Cardiac fibroblast (primary cell): ENCODE measurements at places on chromosomes 7 and 10.

GRCh38 chr10:96918214-96919002 lies 86.3 kb downstream of the LCOR start:
- DNase-seq: no peak

DNA sequence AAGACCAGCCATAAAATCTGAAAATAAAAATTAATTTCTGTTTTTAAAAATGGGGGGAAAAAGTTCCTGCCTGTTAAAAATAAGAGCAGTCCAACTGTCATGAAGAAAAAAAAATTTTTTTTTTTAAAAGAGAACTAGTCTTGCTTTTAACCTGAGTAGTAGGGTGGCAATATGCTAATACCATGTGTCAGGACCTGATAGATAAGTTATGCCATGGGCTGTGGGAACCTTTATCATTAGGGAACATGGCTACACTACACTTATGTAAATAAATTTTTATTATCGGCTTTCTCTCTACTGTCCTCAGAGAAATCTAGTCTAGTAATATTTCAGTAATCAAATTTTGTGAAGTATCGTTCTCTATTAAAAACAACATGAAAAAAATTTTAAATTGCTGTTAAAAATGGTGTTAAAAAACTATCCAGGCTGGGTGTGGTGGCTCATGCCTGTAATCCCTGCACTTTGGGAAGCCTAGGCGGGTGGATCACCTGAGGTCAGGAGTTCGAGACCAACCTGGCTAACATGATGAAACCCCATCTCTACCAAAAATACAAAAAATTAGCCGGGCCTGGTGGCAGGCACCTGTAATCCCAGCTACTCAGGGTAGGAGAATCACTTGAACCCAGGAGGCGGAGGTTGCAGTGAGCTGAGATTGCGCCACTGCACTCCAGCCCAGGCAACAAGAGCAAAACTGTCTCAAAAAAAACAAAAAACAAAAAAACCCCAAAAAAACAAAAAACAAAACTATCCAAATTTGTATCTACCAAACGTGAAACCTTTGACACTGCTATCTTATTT lies 20.7 kb downstream of the NT5C3A start:
- DNase-seq: no peak

DNA sequence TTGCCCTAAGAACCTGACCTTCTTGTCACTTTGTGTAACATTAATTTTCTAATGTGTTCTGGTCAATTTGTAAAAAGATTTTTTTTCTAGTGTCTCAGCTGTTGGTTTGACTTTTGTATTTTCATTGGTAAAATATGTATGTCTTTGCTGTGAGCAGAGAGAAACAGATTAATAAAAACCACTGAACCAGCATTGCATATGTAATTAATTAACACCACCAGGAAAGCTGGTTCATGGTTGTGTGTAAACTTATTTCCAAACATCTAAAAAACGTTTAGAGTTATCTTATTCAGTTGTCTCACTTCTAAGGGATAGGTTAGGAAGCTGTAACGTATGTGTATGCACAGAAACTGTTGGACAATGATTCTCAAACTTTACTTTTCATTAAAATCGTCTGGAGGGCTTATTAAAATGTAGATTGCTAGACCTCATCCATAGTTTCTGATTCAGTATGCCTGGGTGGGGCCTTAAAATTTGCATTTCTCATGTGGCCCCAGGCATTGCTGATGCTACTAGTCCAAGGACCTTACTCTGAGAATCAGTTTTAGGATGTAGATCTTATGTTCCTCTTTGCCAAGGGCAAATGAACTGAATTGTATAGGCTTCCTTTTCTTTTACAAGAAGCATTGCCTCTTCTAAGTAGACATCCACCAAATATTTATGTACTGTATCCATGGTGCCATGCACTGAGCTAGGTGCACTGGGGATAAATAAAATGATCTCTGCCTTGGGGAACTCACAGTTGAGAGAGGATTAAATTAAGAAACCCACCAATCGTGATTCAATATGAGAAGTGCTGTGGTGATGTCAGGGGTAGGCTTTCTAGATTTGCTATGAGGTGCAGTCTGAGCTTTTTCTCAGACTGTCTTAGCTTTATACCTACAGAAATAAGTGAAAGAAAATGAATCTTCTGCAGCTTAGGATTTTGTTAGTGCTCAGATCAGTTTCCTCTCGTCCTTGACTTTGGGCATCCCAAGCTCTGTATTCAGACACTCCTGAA lies 98.7 kb downstream of the AUTS2 start:
- DNase-seq: no peak

GRCh38 chr7:5477723-5478531 lies 54.3 kb upstream of the TNRC18 start:
- DNase-seq: no peak

- DNase-seq: no peak
Measured at GRCh38 chr10:81013771-81014170, 476.1 kb downstream of the SH2D4B start.

GRCh38 chr7:116576350-116577319 lies 51.8 kb downstream of the CAV1 start:
- peak; percentile 89 for DNase-seq

DNA sequence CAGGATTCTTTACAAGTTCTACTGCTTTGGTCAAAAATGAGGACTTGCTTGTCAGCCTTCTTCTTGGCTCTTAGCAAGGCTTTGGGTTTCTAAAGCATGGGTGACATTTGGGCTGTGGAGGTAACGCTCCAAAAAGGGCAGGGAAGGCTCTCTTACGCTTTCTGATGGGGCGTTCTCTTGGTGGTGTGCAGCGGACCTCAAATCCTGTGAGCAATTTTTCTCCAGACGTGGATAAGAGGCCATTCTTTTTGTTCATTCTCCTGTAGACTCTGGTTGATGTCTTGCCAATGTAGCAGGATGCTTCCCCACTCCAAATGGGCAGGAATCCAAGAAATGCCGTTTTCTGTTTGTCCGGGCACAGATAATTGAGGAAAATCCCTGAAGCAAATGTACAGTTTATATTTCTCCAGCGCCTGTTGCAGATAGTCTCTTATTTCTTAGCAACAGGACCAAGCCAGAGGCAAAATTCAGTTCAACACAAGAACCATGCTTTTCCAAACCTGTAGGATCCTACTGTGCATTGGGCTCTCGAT lies 138.4 kb upstream of the NFE2L3 start:
- DNase-seq: no peak

GRCh38 chr10:69241575-69241974 lies 21.4 kb downstream of the HKDC1 start:
- DNase-seq: peak; percentile 64

DNA sequence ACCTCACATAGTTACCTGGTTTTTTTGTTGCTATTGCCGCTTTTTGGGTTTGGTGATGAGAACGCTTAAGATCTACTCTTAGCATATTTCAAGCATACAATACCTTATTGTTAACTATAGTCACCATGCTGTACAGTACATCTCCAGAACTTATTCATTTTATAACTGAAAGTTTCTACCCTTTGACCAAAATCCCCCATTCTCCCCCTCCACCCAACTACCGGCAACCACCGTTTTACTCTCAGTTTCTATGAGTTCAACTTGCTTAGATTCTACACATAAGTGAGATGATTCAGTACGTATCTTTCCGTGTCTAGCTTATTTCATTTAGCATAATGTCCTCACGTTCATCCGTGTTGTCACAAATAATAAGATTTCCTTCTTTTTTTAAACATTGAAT lies 86.7 kb upstream of the IL6 start:
- no peak for DNase-seq

GRCh38 chr10:86665218-86665607 lies 3.1 kb upstream of the LDB3 start:
- no peak for DNase-seq

- DNase-seq: peak; percentile 82
Measured at GRCh38 chr10:68208424-68209042, 23.4 kb downstream of the ATOH7 start.

DNA sequence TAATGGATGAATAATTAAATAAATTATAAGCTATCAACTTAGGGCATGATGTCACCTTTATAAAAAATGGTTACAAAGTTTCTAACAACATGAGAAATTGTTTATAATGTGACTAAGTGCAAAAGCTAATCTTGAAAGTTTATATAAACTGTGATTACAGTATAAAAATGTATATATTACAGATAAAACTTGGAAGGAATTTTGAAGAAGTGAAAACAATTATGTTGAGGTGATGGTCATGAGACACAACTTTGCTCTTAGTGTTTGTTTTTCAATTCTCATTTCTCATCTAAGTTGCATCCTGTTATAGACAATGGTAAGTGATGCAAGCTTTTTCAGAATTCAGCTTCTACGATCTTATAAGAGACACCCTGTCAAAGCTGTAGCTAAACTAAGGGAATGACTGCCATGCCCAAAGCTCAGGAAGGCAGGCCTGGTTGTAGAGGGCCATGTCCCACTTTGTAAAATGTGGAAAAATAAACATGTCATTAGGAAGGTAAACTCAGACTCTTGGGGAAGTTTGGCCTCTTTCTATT lies 23.9 kb downstream of the MACC1 start:
- peak; percentile 40 for DNase-seq

DNA sequence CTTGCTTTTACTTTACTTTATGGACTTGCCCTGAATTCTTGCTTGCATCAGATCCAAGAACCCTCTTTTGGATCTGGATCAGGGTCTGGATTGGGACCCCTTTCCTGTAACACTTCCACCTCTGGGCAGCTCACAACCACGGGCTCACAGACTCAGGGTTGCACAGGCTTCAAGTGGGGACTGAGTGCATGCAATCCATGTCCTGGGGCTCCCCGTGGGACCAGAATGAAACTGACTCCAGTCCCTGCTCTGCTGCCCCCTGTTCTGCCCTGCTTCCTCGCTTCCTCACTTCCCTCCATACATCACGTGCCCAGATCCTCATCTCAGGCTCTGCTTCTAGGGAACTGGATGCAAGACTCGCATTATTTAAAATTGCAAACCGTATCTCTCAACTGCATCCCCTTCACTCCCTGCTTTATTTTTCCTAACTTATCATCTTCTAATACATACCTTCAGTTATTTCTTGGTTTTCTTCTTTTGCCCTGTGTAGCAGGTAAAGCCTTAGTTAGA lies 23.3 kb upstream of the INMT start:
- no peak for DNase-seq

GRCh38 chr10:30197186-30197585 lies 137.8 kb upstream of the JCAD start:
- DNase-seq: no peak

- DNase-seq: peak; percentile 25
Measured at GRCh38 chr7:106071356-106071998, 40.6 kb downstream of the SYPL1 start.

DNA sequence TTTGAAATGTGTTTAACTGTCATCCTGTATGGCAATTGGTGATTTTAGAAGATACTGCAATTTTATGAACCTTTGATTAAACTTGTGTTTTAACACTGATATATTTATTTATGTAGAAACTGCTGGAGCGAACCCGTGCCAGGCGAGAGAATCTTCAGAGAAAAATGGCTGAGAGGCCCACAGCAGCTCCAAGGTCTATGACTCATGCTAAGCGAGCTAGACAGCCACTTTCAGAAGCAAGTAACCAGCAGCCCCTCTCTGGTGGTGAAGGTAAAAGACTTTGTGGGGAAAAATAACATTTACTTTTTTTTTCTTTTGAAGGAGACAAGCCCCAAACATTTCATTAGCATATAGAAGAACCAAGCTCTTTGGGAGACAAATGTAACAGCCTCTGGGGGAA lies 6.5 kb downstream of the ANLN start:
- peak; percentile 19 for DNase-seq

DNA sequence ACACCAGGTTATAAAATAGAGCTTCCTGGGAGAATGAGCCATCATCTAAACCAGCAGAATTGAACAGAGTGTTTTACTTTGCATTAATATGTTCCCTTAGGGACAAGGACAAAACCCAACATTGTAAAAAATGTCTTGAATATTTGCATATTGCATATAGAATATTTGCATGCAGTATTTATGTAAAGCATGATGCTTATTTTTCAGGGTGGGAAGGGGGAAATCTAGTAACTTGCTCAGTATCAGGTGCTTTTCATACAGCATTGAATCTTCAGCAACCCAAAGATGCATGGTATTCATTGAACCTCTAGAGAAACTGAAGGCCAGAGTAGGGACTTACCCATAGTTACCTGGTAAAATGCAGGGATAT lies 409.2 kb upstream of the ZMIZ1 start:
- no peak for DNase-seq

DNA sequence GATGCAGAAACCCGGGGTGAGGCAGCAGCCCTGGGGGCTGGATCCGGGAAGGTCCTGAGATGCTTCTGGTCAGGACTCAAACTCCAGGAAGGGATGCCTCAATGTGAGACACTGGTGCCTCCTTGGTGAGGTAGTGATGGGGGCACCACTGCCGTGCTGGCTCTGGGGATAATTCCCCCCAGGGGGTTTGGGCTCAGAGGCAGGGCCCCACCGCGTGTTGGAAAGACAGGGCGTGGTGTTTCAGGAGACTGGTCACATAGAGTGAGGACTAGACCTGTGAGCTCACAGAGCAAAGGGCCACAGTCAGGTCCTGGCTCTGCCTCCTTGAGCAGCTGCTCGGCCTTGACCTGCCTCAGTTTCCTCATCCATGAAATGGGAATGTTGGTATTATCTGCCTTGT lies 361.9 kb downstream of the GLRX3 start:
- DNase-seq: no peak

GRCh38 chr7:65925040-65925439 lies 52.2 kb downstream of the VKORC1L1 start:
- DNase-seq: no peak
